Gastrocnemius medialis (tissue), 4 donors: ENCODE measurements at places on chromosomes 1 and 21. TPM values are rescaled to one million over a fixed set of nuclear protein-coding genes. Genes with fewer than 3 reads are reported as not detected.

DNA sequence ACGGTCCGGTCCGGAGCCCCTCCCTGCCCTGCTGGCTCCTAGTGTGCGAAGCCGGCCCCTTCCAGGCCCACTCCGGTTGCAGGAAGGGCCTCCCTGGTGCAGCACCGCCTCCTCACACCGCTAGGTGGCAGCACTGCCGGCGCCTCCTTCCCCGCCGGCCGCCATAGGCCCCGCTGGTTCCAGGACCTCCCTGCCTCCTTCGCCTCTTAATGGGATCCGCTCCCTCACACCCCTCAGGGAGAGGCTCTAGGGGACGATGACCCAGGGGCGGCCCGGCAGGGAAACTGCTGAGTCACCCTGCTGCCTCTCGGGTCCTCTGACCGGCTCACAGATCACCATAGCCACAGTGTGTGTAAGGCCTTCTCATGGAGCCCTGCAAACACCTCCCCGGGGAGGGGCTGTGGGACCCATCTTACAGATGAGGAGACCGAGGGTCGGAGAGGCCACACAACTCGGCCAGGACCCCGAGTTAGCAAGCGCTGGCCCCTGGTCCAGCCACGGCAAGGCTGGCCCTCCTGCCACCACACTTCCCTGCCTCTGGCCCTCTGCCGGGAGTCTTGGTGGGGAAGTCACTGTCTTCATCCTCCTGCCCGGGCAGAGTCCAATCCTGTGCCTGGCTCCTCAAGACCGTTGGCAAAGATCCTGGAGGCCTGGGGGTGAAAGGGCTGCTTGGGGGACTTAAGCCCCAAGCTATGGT lies 1.6 kb upstream of the AJAP1 start:
- DNase-seq = no peak

GRCh38 chr21:45001134-45002095 lies 61.6 kb downstream of the SLX9 start:
- DNase-seq = peak; percentile 80

DNA sequence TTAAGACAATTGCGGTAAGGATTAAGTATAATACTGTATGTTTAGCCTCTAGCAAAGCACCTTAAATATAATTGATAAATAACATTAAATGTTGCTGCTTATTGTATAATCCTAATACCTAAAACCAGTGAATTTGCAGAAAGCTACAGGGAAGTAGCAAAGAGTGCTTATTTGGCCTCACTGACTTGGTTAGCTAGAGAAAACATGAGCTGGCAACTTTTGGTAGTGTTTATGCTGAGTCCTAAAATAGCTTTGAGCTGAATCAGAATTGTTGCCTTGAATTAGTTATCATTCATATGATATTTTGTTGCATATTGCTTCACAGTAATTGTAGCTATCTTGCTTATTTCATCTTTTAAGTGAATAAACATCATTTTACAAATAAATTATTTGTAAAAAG lies 3.5 kb downstream of the TRIM67 start:
- no peak for DNase-seq

GRCh38 chr1:96361271-96361856 lies 360.2 kb upstream of the PTBP2 start:
- DNase-seq = no peak

DNA sequence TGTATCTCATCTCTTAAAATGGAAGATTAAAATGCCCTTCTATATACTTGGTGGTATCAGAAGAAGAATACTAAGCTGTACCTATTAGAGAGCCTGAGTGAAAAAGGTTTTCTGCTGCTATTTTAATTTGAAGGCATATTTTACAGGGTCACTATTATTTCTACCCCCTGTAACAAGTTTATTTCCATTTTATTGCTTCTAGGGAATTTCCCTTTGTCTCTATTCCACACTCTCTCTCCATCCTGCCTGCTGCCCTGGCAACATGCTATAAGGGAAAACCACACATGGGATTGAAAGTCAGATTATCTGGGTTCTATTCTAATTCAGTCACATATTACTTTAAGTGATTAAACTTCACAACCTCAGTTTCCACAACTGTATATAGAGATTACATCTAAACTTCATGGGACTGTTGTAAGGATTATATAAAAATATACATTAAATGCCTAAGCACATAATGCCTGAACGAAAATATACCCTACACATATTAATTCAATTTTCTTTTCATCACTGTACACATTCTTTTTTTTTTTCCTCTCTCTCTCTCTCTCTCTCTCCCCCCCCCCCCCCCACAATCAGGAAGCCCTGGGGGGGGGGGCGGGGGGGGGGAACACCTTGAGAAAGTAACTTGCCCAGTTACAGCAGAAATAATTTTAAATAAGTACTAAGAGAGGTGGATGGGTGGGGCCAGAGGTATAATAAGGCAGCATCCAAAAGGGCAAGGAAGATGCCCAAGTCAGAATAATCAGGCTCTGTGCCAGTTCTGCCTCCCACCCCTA lies 51.5 kb downstream of the LUZP1 start:
- DNase-seq = no peak

DNA sequence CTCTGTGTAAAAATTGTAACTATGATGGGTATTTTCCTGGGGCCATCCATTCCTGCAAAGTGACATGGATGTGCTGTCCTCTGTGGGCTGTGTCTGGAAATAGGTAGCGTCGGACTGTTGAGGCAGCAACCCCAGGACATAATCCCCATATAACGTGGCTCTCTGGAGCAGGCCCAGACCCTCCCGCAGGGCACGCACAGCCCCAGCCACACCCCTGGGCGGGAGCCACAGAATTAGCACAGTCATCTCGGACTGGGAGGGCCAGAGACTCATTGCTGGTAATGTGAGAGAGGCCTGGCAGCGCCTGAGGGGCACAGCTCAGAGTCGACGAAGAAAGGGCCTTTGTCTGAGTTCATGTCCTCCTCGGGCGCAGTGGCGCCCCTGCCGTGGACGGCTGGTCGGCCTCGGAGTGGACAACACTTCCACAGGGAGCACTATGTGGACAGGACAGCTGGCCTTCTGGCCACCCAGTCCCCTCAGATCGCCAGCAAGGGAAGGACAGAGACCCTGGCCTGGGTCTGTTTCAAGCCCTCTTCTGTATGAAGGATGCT lies 20.1 kb downstream of the SIM2 start:
- DNase-seq = no peak

DNA sequence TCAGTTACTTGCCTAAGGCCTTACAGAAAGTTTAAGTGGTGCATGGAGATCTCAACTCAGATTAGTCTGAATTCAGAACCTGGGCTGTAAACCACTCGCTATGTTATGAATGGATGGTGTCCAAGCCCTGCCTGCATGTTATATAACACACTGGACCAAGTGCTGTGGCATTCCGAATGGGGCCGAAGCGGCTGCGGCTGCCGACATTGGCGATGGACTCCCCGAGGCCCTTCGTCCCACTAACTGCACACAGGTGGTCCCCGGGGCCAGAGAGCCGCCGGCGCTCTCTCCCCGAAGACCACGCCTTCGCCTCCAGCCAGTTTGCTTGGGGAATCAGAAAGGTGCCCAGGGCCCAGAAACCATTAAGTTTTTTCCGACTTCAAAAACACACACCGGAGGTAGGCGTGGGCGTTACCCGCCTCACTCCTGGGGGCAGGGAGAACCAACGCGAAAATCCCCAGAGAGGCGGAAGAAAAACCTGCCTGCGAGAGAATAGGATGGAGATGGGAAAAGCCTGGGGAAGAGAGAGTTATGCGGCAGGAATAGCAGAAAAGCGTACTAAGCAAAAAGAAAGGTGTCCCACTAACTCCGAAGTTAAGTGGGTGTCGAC lies 579 bp upstream of the TENT5C start:
- no peak for DNase-seq

DNA sequence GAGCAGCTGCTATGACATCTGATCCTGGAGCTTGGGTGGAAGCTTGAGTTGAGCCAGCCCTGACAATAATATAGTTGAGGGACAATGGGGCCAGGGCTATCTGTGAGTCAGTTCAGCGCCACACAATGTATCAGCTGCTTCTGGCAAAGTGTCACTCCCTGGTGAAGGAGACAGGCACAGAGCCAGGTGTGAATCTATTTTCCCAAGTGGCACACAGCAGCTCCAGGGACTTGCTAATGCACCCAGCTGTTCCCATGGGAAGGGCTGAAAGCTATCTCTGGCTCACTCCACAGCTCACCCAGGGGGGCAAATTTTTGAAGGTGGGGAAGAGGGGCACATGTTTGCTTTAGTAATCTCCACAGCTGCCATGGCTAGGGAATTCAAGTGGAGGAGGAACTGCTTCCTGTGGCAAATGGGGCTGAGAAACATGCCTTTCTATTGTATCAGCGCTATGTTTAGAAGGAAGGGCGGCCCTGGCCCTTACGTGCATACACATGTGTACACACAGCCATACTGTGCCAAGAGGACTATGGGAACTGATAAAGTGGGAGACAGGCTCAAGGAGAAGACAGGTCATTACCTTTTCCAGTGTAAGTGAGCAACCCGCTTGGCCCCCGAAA lies 2.2 kb downstream of the CYB5R1 start:
- DNase-seq = peak; percentile 91

DNA sequence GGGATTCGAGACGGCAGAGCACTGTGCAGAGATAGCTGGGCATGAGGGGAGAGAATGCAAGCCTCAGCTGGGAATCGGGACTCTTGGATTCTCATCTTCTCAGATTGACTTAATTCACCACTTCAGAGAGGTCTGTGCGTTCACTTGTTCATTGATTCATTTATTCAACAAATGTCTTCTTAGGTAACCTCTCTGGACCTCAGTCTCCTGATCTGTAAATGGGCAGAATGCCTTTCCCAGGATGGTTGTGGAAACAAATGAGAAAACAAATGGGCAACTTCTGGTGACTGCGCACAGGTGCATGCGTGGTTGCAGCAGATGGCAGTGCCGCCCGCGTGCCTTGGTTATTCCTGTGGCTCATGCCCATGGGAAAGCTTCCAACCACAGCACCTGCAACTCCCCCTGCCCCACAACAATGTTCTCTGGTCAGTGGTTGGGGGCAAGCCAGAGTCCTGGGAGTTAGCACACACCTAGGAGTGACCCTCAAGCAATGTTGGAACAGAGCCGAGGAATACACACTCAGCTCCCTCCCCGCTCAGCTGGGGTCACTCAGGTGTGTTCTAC lies 110.1 kb upstream of the RUNX3 start:
- no peak for DNase-seq

DNA sequence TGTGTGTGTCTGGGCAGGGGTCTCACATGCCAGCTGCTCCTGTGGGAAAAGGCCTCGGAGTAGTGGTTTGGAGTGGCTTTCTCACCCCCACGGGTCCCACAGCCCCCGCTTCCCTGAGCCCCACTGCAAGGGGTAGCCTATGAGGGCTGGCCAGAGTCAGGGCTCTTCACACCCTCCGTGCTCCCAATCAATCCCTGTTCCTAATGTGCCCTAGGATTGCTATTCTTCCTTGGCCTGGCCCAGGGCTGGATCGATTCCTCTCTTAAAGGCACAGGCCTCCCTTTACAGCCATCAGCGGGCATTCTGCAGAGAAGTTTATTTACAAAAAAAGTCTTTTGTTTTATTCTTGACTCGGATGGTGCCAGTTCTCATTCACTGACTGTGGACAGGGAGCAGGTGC lies 19.3 kb upstream of the ACTL8 start:
- no peak for DNase-seq

GRCh38 chr1:233197940-233198339 lies 97.6 kb downstream of the PCNX2 start:
- DNase-seq = no peak

GRCh38 chr1:92065042-92065441 lies 10.2 kb downstream of the SETSIP start:
- no peak for DNase-seq

DNA sequence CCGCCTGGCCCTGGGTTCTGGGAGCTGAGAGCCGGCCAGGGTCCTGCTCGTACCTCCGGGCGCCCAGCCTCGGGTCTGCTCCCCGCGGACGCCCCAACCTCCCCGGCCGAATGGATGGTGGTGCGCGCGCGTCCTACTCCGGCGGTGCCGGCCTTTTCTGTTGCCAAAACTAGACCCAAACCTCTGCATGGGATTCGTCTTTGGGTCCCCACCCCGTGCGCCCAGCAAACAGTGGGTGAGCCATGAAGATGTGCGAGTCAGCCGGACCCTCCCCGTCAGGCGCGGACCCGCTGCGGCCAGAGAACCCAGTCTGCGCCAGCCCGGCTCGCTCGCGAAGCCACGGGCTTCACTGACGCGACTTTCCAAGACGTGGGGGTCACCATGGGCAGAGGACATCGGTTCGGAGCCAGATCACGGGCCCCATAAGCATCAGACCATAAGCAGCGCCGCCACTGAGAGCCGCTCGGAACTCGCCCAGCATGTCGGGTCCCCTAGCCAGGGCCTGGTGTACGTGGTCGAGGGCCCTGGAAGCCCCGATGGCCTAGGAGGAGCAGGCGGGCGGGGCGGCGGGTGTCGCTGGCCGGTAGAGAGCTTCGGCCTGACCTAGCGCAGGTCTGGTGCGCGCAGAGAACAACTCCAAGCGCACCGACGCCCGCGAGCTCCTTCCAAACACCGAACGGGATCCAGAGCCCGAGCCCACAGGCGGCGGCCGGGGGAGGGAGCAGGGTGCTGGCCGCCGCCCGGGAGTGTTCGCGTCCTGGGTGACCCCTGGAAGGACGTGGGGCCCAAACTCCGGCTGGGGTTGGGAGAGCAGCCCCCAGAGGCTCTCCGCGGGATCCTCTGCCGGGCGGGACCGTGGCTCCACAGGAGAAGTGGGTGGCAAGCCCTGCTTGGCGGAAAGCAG lies 1.0 kb upstream of the TP73 start:
- no peak for DNase-seq

DNA sequence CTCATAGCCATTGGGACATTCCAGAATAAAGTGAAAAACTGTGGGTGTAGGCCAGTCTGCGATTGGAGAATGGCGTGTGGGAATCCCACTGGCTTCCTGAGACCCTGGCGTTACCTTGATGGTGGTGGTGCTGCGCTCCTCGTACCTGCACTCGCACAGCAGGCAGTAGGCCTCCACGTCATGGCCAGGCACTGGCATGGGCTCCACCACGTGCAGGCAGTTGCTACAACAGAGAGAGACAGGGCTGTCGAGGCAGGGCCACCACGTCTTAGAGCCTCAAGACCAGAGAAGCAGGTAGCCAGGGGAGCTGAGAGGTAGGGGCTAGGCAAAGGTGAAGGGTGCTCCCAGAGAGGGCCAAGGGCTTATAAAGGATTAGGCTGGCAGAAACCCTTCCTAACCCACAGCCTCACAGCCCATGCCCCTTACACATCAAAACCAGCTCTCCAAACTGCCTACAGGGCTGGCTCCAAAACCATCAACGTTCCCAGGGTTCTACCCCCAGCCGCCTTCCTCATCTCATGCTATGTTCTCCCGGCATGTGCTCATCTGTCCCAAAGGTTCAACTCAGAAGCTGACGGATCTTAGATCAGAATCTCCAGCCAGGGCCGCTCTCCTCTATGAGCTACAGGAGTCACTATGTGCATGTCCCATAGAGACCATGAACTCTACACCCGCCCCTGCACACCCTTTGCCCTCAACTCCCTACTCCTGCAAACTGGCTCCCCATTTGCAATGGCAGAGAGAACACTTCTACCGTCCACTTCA lies 7.5 kb downstream of the TMEM9 start:
- DNase-seq = no peak

DNA sequence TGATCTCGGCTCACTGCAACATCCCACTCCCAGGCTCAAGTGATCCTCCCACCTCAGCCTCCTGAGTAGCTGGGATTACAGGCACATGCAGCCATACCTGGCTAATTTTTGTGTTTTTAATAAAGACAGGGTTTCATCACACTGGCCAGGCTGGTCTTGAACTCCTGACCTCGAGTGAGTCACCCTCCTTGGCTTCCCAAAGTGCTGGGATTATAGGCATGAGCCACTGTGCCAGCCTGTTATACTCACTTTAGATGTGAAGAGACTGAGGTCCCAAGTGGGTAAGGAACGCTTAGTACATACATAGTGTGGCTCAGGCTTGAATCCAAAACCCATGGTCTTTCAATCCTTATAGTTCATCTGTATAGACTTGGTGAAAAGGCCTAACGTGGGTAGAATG lies 63.7 kb upstream of the EPS8L3 start:
- no peak for DNase-seq

Gene MAN1C1
- 2.3 TPM for total RNA-seq

Gene NBPF10
- total RNA-seq = 0.91 TPM

Gene BRDT
- not detected for total RNA-seq
